ENCODE measurements at places on chromosomes 2 and 18.

DNA sequence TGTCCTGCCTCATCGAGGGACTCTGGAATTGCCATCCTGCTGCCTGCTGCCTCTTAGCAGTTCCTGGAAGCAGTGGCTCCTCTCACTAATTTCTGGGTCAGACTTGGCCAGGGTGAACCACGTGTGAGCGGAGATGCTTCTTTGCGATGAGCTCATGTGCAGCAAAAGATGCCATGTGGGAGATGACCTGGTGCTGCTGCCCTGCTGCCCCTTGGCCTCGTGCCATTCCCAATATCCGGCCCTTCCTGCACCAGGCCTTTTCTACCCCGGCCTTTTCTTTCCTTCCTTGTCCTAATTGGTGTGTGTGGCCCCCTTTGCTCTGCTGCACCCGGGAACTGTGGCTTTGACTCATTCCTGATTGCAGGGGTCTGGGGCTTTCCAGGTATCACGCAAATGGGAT is 296.9 kb upstream of the HS6ST1 start:
- no peak for DNase-seq

GRCh38 chr2:33949371-33949770 is 350.3 kb upstream of the FAM98A start:
- DNase-seq: no peak

DNA sequence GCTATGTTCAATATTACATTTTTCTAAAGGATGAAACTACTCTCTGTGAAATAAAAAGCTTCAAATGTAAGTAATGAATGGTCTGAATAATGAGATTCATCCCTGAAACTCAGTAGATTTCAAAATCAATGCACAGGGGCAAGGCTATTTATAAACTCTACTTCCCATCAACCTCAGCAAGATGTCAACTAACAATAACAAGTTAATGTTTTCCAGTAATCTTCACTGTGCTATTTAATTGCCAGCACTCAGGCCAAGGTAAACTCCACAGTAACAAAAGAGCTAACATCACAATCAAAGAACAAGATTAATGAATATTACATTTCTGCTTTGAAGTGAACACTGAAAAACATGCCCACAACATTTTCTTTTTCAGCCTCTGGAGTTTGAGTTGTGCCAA is 144.3 kb upstream of the ZFP36L2 start:
- DNase-seq: no peak

GRCh38 chr2:15728245-15728938 is 136.7 kb downstream of the DDX1 start:
- DNase-seq: no peak

DNA sequence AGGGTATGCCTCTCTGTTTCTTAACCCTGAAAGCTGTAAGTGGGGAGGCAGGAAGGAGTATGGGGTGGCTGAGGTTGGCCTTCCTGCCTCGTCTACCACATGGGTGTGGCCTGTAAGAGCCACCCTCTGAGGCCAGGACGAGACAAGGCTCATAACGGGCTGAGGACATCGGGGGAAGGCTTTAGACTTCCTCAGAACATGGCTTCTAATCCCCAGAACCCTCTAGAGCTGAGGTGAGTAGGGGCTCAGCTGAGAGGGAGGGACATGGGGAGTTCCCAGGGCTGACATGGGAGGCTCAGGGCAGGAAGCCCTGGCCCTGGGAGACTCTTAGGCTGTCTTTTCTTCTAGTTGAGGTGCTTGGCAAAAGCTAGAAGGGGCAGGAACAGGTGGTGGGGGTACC is 36.7 kb downstream of the EMX1 start:
- no peak for DNase-seq

- no peak for DNase-seq
These were observed 72.2 kb downstream of the LNPK start for GRCh38 chr2:175929850-175930249.

- DNase-seq: no peak
These were observed 189.3 kb downstream of the ANAPC1 start for GRCh38 chr2:111694700-111695101.

DNA sequence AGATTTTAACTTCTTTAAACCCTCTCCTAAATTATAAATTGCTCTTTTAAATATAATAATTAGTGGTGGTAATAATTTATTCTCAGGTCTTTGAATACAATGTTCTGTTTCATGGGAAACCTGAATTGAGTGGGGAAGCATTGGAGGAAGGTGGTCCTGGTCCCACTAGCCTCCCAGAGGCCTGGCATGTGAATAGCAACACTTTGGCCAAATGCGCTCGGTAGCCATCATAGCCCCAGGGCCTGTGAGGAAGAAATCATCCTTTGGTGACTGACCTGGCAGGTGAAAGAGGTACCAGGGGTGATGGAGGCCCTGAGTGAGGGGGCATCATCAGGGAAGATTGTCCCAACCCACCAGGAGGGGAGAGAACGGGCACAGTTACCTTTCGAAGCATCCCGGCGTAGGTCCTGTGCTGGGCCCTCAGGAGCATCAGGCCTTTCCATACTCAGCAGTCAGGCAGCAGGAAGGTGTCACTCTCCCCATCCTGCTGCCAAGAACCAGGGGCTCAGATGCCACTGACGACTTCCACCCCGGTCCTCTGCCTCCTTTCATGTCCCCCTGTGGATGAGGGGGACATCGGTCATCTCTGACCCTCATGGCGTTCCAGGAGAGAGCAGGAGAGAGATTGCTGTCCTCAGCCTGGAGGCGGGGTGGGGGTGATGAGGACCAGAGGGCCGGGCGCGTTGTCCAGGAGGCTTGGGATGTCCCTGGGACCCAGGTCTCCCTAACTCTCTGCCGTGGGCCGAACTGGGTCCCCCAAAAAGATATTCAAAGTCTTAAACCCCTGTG is 78.6 kb upstream of the HPCAL1 start:
- DNase-seq: no peak

DNA sequence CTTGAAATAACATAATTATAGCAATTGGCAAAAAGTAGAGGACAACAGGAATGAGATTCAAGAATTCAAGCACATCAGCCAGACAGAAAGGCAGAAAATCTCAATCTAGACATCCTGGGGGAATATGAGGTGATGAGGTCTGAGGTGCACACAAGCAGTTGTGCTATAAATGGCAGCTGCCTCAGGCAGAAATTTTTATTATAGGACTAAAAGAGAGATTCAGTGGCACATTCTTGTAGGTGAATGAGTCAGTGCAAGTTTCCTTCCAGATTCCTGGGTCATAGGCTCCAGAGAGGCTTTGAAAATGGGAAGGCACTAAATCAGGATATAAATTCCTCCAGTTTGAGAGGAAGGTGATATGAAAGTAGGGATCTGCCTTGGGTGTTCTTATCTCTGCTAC is 127.2 kb upstream of the THSD7B start:
- no peak for DNase-seq

DNA sequence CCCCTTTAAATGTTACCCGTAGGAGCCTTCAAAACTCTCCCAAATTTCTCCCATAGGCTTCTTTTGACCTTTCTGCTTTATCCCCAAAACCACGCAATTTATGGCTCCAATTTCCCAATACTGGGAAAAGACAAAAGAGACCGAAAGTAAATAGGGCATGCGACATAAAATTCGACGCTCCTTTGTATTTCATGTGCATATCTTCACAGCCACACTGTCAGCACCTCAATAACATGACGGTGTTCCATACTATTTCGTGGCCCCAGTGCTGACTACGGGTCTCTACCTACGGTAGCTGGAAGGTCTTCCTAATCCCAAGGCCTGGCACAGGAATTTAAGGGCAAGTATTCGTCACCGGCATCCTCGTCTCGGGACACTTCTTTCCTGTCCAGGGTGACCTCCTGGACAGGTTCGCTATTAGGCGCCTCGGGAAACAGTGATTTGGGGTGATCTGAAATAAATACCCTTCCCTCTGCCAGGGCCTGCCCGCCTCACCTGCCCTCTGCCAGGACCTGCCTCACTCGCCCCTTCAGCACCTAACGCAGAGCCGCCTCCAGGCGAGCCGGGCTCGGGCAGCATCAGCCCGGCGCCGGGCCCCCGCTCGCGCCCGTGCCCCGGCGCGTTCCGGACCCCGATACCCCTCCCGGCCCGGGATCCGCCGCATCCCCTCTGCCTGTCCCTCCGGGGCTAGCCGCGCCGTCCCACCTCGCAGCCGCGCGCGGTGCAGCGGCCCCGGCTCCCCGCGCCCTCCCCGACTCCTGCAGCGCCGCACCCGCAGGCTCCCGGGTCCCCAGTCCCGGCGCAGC is 680 bp downstream of the DTNB start:
- DNase-seq: peak; percentile 44

GRCh38 chr18:13221869-13222855 is 3.6 kb downstream of the LDLRAD4 start:
- DNase-seq: no peak

DNA sequence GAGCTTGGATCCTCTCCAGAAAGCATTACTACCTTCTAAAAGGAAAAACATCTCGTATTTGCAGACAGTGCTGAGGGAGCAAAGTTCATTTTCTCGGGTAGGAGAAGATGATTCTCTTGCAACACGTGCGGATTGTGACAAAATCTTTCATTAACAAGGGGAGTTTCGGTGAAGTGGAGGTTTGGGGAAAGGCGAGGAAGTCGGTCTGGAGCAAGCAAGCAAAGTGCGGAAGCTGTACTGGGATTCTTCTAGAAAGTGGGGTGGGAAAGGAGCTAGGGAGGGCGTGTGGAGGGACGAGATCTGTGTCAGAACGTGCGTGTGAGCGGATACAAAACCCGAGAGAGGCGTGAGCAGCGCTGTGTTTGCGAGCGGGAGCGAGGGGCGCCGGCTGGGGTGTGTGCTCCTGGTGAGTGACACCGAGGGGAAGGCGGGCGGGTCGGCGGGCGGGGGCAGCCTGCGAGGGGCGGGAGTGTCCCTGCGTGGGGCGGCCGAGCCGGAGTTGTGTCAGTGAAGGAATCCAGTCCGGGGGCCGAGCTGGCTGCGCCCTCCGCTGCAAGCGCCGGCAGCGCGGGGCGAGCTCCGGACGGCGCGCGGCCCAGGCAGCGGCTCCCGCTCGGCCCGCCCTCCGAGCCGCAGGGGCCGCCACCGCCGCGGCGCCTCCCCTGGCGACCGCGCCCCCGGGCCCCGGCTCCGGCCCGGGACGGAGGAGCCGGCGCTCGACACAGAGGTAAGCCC is at the start of gene SPATS2L:
Gene SPATS2L, plus strand, starts transcription at position 498 of the 735 bp plus-strand sequence. CDS start 82,552 bp downstream, outside the sequence.
- DNase-seq: peak; percentile 52

- no peak for DNase-seq
These were observed 43.3 kb upstream of the EDAR start for GRCh38 chr2:109032229-109032820.

GRCh38 chr2:219252900-219253752 is at the start of gene TUBA4B:
Gene TUBA4B (plus strand): TSS chr2:219253243. CDS start chr2:219253408, 165 bp downstream.
- no peak for DNase-seq

DNA sequence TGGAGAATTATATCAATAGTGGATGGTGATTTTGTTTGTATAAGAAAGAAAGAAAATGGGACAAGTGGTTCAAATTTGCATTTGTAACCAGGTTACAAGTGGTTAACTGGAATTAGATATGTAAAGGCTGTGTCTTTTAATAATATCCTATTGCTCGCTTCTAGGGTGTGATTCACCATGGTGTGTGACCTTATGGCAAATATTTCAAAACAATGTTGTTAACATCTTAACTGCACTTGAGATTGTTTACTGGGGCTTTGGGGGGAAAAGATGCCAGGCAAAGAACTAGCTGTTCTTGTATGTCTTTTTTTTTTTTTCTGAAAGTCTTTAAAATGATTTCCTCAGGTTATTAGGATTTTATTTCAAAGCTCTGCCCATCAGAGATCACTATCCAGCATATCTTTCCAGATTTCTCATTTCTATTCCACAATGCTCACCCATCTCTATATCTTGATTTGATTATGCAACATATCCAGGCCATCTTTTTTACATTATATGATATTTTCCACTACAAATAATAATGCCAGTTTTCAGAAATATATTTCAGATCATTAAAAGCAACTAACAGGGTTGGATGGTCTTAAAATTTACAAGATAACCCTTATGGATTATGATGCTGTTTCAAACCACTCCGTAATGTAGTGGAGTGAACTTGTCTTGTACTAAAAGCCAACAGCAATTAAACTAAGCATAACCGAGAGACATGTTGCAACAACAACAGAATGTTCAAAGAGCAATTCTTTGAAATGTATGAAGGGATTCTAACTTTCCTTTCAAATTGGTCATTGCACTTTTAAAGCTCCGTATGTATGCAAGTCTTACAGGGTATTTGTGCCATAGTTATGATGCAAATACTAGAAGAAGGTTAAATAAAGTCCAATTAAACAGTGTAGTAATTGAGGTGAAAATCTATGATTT is 341.5 kb upstream of the ETAA1 start:
- no peak for DNase-seq

DNA sequence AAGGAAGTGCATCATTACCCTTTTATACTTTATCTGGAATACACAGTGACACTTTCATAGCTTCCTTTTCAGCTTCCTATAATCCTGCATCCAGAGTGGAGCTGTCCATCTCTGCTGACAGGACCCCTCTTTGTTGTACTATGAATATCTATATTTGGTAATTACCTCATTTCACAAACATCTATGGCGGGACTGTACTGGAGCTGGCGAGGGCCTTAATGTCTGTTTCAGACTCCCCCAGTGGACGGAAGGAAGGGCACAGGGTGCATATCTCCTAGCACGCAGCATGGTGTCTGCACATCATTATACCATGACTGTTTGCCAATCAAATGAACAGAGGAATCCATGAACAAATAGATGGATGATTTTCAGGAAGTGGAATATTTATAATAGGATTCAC is 142.3 kb downstream of the SOX11 start:
- no peak for DNase-seq

DNA sequence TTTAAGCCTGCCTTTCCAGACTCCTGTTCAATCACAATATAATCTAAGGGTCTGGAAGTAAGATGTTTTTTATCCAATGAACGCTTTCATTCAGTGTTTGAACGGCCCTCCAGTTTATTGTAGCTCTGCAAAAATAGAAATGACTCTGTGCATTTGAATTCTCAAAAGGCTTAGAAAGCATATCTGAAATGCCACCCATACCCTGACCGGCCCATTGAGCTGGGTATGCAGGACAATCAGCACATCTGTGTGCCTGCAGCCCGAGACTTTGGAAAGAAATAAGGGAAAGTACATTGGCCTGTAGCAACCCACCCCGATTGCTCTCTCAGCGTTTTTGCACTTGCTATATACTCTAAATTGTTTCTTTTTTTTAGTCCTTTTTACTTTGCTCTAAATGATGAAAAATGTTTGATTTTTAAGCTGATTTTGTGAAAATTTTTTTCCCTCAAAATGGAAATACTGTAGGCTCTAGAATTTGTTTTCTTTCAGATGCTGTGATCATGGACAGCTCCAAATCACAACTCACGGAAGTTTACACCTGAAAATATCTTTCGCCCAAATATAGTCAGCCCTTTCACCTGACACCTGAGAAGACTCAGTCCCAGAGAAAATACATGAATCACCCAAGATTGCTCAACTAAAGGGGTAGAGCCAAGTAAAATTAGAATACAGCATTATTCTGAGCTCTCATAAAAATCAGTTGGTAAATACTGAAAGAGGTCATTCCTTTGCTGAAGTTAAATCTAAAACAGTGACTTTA is 194.5 kb upstream of the SIX3 start:
- no peak for DNase-seq

Data from H54 (cell line).